ENCODE measurements at places on chromosomes 7 and 10.

- no peak for ATAC-seq
Observed at GRCh38 chr7:151408839-151409666, 785 bp downstream of the WDR86 start.

DNA sequence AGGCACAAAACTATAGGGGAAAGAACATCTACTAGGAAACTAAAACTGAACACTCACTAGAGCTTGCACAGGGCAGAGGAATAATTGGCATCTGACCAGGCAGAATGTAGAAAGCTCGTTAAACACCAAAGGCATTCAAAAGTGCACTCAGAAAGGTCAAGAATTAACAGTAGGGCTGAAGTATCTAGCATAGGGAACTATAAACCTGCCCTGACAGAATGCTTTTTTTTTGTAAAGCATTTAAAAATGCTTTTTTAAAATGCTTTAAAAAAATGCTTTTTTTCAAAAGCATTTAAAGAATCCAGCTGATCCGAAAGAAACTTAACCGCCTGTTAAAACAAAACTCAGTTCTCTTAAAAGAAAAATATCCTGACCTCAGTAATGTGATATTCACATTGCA, 74.6 kb upstream of the EGFR start:
- ATAC-seq, result no peak

- ATAC-seq, result no peak
Observed at GRCh38 chr7:1794888-1795542, 124.9 kb downstream of the ELFN1 start.

GRCh38 chr10:61629576-61629975, 33.2 kb upstream of the CABCOCO1 start:
- no peak for ATAC-seq

GRCh38 chr10:1673568-1674345, 63.6 kb downstream of the ADARB2 start:
- ATAC-seq, result no peak

- no peak for ATAC-seq
Observed at GRCh38 chr7:51300762-51301674, 15.6 kb downstream of the COBL start.

GRCh38 chr7:117715784-117716445, 157.3 kb downstream of the CTTNBP2 start:
- no peak for ATAC-seq

DNA sequence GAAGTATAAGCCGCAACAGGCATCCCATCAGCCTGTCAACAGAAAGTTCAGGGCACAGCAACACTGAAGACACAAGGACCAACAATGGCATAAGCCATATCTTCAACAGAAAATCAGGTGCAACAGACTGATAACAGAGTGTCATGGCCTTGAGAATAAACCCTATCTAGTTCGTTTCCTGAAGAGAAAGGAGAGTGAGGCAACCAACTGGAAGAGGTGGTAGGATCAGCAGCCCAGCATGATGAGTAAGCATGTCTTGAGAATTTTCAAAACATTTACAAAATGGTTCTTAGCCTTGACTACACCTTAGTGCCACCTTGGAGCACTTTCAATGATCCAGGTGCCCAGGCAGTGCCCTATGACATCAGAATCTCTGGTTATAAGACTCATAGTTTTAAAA, 290.2 kb upstream of the SEMA3C start:
- no peak for ATAC-seq

DNA sequence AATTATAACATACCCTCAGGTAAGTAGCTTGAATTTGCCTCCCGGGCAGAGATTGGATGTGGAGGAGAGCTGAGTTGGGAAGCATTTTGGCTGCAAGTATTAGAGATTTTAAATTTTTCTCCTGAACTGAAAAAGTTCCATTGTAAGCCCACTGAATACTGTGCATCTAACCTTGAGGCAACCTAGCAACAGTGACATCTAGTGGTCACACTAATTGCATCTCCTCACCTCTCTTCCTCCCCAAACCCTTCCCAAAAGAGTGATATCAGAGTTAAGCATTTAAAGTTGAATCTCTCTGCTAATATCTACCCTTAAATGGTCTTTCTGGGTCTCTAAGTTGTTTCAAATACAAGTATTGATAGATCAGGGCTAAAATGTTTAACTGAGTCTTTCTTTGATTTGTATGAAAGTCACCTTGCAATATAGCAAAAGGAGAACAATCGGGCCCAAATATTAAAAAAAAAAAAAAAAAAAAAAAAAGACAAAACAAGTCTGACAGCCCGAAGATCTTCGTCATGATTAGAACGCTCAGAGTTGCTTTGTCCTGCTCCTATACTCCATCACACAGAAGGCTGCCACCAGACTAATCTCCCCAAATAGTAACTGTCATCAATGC, 40.4 kb upstream of the DLX5 start:
- no peak for ATAC-seq

DNA sequence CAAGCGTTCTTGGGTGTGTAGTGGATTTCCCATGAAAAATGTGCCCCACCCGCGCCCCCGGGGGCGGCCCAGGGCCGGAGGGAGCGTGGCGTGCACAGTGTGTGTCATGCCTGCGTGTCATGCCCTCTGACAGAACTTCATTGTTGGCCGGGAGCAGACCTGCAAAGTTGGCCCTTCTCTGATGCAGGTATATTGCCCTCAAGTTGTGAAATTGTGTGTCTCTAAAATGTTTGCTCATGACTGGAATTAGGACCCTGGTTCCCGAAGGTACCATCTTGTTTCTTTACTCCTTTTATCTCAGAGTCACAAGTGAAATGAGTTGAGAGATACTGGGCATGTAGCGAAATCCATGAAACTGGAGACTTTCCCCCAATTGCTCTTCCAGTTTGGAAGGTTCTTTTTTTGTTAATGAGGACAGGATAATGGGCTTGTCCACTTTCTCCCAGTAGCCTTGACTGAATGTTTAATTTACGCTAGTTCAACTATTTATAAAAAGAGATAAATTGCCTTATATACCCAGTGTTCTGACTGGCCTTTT, 26.2 kb downstream of the ADK start:
- peak; percentile 17 for ATAC-seq

DNA sequence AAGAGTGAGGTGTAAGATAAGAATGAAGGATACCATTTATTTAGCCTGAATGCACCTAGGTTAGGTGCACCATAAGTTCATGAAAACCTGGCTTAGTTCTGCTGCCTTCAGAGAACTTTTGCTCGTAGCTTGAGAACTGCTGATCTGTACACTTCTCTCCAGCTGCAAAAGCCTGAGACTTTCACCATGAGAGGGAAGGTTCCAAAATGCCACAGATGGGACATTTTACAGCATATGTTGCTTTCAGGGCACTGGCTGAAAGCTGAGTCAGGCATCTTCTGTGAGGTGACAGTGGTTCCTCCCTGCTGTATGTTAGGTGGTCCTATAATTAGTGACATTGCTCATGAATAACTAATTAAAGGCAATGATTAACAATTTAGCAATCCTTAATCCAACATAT, 298.3 kb downstream of the GALNT17 start:
- ATAC-seq, result no peak

DNA sequence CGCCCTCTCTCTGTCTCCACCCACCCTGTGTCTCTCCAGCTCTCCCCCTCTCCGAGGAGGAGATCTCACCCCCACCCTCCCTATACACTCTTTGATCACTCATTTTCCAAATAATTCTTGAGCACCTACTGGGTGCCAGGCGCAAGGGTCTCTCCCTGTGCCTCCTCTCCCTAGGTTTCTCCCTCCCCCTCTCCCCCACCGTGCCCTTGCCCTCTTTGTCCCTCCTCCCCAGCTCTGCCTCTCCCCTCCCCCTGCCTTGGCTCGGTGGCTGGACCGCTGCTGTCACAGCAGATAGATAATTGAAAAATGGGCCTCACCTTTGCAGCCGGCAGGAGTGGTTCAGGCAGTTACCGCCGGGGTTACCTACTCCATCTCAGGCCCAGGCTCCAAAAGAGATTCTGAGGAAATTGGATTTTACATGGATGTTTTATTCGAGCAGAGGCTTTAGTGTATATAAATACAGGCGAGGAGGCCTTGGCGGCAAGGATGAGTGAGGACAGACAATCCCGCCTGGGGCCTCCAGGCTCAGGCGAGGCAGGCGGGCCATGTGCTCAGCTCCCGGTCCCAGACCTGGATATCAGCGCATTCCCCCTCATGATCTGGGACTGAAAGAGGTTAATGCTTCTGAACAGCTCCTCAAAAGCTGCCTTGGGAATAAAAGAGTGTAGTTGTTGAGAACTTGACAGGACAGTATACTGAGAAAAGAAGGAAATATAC, 60.8 kb upstream of the BTRC start:
- no peak for ATAC-seq

DNA sequence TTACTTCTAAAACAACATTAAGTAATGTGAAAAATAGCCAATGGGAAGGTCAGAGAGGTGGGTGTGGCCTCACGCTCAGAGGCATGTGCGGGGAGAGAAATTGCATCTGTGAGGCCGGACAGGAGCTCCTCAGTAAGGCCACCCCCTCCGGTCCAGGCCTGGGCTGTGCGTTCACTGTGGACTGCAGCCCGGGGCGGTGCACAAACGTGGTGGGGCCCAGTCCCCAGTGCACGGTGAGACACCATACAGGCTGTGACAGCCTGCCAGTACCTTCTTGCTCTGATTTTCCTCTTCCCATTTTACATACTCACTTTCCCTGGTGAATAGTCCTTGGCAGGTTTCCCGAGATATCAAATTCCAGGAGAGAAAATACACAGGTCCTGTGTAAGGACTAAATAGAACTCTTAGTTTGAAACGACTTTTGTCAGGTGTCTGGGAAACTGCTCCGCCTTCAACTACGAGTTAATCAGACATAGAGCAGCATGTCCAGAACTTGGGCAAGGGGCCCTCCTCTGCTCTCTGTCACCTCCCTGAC, 174.1 kb upstream of the MKI67 start:
- no peak for ATAC-seq

GRCh38 chr7:7702826-7703225, 15.6 kb downstream of the RPA3 start:
- ATAC-seq, result no peak

DNA sequence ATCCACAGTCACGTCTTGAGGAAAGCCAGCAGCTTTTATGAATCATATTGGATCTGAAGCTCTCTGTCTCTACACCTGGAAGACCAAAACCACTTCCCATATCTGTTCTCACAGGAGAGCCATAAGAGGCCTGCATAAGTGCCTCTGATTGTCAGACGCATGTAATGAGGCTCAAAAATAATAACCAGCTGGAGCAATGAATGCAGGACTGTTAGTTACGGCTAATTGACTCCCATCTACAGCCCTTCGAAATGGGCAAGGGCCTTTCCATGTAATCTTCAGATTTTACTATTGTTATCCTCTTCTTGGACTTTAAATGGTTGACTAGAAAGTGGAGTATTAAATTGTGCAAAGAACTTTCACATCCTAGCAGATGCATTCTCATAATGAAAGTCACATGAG, 4.4 kb upstream of the SEMA3C start:
- no peak for ATAC-seq

DNA sequence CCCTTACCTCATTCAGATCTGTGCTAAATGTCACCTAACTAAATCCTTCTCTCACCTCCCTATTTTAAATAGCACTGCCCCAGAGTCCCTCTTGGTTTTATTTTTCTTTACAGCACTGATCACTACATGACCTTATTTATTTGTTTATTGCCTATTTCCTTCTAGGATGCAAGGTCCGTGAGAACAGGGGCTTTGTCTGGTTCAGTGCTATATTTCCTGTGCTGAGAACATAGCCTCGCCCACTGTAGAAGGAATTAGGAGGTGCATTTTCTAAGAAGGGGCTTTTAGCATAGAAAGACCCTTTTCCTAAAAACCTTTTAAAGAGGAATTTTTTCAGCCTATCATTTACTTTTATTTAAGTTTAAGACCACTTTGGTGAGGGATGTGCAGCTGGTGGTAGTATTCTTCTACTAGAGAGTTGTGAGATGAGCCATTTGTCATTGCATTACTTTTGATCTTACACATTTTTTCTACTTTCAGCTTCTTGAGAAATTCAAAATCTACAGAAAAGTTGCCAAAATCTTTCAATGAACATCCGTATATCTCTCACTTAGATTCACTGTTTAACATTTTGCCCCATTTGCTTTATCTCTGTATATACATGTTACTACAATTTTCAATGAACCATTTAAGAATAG, 13.5 kb upstream of the PCGF5 start:
- ATAC-seq, result no peak

GRCh38 chr7:1752111-1752510, 82.0 kb downstream of the ELFN1 start:
- ATAC-seq, result no peak

GRCh38 chr7:12653518-12653917, 33.9 kb upstream of the ARL4A start:
- no peak for ATAC-seq

DNA sequence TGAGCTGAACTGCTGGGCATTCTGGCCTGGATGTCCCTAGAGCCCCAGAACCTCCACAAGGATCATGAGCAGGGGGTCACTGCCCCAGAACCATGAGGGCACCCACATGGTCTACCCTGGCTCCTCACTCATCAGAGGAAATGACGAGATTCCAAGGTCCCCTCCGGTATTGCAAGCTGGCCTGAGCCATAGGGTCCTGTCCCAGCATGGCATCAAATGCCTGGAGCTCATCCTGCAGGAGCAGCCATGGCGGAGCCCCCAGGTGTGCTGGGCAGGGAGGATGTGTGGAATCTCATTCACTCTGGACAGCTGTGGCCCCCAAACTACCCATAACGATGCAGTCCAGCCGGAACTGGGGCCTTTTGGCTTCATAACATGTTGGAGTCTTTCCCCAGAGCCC, 66.6 kb upstream of the ANTXRL start:
- no peak for ATAC-seq

DNA sequence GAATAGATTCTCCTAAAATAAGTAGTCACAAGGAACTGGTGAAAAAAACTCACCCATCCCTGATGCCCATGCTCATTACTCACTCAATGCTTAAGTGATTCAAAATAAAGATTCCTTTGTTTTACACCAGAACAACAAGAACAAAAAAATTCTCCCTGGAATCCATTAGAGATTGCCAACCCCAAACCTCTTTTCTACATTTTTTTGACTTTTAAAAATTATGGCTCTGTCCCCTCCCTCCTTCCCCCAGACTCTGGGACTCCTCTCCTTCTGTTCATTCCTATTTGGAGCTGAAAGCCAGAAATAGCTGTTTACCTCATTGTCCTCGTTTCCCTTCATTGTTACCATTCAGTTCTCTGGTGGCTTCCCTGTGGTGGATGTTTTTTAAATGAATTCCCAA, 63.2 kb upstream of the FHIP2A start:
- ATAC-seq, result no peak

DNA sequence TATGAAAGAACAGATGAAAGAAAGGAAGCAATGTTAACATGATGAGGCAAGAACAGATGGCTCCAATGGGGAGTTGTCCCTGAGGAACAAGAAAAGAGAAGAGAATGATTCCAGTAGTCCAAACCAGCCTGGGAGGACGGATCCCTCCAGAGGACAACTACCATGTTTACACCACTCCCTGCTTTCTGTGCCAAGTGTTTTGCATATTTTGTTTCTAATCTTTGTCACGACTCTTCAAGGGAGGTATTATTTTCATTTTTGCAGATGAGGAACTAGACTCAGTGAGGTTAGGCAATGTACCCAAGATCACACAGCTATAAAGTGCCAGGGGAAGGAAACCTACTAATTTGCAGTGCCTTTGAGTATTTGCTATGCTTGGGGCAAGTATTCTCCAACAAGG, 116.2 kb downstream of the PARP12 start:
- ATAC-seq, result no peak
